NCI-H1694 treated with DMSO at 0.1 percent for 48 hours (cell line): ENCODE measurements at places on chromosomes 7 and 10.

GRCh38 chr7:106480161-106480579, 180.8 kb downstream of the CCDC71L start:
- no peak for DNase-seq

- DNase-seq, result no peak
Observed at GRCh38 chr10:120483006-120483405, 26.0 kb downstream of the PLPP4 start.

DNA sequence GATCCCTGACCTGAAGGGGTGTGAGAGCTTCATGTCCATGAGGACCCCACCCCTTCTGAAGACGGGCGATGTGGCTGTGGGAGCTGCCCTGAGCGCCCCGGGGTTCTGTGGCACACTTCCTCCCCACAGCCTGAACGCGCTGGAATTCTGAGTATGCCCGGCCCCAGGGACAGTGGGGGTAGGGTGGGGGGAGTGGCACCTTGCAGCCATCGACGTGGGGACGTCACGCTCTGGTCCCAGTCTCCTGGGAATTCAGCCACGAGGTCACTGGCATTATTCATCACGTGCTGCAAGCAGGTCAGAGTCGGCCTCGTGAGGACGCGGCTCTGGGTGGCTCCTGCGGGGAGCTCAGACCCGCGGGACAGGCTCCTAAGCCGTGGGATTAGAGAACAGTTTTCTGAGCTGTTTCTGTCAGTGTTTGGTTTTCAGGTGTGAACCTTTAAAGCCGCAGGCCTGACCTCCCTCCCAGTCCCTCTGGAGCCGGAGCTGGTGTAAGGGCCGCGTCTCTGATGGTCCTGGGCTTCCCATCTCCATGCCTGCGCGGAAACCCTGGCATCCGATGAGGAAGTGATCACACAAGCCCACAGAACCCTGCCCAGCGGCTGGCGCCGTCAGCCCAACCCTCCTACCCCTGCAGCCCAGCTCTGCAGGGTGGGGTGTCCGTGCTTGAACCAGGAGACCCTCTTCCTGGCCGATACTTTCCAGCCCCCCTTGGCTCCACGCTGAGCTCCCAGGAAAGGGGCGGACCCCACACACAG, 16.1 kb downstream of the GPR146 start:
- no peak for DNase-seq

DNA sequence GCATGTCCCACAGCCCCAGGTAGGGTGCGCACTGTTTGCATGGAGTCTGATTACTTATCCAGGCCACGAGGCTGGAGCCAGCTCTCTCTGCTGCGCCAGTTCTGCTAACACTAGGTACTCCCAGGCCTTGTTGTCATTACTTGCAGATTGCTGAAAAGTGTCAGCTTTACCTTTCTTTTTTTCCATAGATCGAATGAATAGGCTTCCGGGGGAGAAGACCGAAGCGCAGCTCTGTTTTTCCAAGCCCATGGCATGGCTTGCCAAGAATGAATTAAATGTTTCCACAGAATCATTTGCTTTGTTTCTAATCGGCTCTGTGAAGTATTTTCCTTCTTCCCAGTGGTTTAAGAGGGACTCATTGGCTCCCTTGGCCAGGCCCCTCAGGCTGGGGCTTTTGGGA, 285.8 kb downstream of the BMPER start:
- no peak for DNase-seq

- DNase-seq, result no peak
Observed at GRCh38 chr10:29343607-29344038, 54.8 kb downstream of the LYZL1 start.

GRCh38 chr7:21640105-21640504, 97.3 kb downstream of the DNAH11 start:
- no peak for DNase-seq

DNA sequence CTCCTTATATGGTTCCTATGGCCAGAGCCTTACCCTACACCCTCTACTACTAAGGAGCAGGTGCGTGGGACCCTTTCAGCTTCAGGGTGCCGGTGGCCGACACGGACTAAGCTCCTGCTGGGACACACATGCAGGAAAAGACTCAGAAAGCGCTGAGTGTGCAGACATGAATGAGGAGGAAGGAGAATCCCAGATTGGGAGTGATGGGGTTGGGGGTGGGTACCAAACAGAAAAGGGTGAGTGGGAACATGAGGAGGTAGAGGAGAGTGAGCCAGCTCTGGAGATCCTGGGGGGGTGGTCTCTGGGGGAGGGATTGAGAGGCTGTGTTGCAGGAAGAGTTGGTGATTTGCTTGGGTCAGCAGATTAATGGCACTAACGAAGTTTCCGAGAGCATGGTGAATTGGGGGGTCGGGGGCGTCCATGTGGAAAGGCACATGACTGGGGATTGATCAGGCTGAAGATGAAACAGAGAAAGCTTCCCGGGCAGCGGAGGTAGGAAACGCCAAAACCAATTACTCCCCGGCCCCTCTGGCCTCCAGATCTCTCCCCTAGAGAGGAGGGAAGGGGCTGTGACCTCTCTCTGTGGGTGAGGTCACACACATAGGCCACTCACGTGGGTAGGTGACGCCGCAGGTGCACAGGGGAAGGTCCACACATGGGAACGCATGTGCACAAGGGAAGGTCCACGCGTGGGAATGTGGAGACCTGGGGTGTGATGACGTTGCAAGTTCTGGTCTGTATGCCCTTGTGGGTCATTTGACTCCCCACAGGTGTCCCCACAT, 37.9 kb upstream of the SLF2 start:
- no peak for DNase-seq
